COLO829 (cell line): ENCODE measurements at places on chromosomes 4 and X.

- no peak for DNase-seq
These were observed 3.6 kb upstream of the THOC2 start for GRCh38 chrX:123736333-123736921.

DNA sequence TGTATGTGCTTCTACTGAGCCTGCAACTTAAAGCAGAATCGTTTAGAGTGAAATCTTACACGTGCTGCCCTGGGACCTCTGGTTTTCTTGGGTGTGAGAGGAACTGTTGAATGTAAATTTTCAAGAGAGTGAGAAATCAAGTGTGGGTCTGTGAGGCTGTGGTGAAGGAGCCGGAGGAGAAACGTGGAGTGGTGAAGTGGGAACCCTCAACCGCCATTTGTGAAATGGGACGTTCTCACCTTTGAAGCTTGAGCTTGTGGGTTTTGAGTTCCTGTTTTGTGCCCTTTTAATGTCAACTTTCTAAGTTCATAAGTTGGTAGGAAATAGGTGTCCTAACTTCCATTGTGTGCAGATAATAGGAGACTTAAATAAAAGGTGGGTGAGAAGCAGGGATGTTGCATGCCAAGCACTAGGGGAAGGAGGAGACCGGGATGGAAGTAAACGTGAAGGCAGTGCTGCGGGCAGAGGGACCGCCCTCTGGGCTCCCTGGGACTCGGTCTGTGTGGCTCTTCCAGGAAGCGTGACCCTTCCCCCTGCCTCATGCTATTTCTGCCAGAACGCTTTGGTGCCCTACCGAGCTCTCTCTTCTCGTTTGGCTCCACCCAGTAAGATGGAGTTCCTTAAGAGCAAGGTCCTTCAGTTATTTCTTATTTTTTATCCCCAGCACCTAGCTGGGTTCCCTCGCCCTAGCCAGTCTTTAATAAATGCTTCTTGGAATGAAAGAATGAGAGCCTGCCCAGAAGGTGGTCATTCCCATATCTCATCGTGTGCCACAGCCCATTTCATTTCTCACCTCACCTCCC, 56.0 kb downstream of the TMEM131L start:
- DNase-seq = no peak

- DNase-seq = no peak
These were observed 132.1 kb downstream of the ARHGAP10 start for GRCh38 chr4:147863808-147864472.

- DNase-seq = no peak
These were observed 17.6 kb upstream of the SCML1 start for GRCh38 chrX:17719711-17720110.

- DNase-seq = no peak
These were observed 512.4 kb upstream of the KLHL4 start for GRCh38 chrX:87005183-87005582.

GRCh38 chr4:10897076-10897475, 212.5 kb upstream of the CLNK start:
- no peak for DNase-seq

DNA sequence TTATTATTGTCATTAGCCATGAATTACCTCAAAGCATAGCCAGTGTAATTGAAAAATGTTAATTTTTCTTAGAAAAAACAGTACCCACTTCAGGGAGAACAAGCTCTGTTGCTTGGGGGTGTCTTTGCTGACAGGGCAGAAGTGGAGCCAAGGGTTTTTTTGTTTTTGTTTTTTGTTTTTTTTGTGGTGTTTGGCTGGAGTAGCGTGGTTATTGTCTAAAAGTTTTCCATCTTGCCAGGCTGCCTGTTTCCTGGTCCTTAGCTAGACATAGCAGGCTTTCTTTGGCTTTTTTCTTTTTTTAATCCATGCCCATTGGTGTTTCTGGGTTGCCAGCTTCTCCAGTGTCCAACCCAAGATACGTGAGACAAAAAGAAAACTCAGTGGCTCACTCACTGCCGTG, 61.5 kb downstream of the CASP3 start:
- DNase-seq = no peak

- DNase-seq = no peak
These were observed 37.1 kb upstream of the LEF1 start for GRCh38 chr4:108205859-108206258.

- DNase-seq = no peak
These were observed 18.5 kb downstream of the APLN start for GRCh38 chrX:129636175-129636681.

- no peak for DNase-seq
These were observed 11.3 kb upstream of the SLC2A9 start for GRCh38 chr4:10032625-10033024.

DNA sequence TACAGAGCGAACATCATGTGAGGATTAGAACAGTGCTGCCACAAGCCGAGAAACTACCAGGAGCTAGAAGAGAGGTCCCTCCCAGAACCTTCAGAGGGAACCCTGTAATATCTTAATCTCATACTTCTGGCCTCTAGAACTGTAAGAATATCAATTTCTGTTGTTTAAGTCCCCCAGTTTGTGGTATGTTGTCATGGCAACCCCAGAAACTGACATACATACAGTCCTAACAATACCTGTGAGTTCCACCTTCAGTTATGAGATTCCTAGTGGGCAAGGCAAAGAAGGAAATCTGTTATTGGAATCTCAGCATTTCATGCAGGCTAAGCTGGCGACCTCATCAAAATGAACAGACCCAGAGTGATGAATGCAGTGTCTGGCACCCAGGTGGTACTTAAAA, 42.5 kb downstream of the ZBTB49 start:
- no peak for DNase-seq

DNA sequence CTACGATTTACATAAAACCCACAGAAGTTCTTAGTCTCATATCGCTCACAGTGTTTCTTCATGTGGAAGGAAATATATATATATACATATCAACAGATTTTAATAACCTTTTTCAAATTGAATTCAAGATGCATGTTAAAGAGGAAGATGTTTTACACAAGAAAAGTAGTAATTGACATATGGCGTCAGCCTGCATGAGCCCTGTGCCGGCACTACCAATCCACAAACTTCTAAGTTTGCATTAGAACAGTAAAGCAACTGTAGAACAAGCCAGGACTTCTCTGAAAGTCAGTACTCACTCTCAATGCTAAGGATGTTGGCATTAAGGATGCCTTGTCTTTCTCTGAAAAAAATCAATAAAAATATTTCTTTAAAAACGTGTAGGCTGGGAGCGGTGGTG, 441.3 kb upstream of the SMIM31 start:
- no peak for DNase-seq

DNA sequence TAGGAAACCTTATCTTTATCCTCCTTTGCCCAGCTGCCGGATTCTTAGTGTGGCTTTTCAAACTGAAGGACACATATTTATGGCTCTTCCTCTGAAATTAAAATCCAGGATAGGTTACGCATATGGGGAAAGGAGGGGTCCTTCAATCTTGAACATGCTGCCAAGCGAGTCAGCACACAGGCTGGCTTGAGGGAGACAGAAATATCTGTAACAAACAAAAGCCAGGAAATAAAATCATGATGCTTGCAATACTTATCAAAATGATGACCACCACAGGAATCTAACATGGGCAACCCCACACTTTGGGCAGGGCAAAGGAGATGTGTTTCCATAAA, 196.4 kb upstream of the LDB2 start:
- DNase-seq = no peak

GRCh38 chr4:6812766-6813165, 30.2 kb downstream of the KIAA0232 start:
- DNase-seq = no peak

DNA sequence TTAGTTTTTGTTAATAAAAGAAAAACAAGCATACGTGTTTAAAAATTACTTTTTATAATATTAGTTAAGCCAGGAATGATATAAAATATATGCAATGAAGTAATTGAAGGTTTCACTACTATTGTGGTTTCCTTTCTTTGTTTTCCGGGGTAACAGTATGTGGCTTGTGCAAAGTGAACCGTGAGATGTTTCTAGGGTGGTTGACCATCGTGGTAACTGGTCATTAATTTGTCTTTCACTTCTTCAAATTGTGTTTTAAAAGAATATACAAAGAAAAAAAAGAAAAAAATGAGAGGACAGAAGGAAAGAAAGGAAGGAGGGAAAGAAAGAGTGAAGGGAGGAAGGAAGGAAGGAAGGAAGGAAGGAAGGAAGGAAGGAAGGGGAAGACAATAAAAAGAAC, 330.1 kb upstream of the CPXCR1 start:
- DNase-seq = no peak

DNA sequence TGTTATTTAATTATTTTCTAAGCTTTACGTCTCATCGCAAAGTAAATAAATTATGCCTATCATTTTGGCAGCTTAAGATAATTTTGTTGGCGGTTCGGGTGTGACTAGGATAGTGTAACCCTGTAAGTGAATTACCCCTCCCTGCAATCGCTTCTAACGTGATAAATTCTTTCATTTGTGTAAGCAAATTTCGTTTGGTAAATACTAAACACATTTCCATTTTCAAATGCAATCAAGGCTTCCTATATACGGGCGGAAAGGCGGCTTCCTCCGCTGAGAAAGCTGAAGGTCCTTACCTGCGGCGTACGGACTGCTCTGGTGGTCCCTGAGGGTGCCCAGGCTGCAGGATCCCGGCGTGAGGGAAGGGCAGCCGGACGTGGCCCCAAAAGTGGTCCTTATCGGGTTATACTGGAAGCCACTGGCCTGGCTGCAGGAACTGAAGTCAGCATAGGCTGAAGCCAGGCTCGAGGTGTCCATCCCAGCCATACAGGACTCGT, 403 bp downstream of the PHOX2B start:
- no peak for DNase-seq
